ENCODE measurements at places on chromosomes 2 and 18.
A peak's percentile ranks its signal among the peaks of the same experiment; 100 is the strongest.

GRCh38 chr18:79797518-79798345 is at the start of gene KCNG2:
Gene KCNG2 (plus strand): TSS chr18:79797938. CDS start chr18:79863668, 65,730 bp downstream.
- DNase-seq, result no peak

GRCh38 chr2:108288534-108289106 is at the start of gene SULT1C2:
Gene SULT1C2 (plus strand): TSS chr2:108288895. CDS start chr2:108293668, 4,773 bp downstream.
- DNase-seq, result peak; percentile 24

DNA sequence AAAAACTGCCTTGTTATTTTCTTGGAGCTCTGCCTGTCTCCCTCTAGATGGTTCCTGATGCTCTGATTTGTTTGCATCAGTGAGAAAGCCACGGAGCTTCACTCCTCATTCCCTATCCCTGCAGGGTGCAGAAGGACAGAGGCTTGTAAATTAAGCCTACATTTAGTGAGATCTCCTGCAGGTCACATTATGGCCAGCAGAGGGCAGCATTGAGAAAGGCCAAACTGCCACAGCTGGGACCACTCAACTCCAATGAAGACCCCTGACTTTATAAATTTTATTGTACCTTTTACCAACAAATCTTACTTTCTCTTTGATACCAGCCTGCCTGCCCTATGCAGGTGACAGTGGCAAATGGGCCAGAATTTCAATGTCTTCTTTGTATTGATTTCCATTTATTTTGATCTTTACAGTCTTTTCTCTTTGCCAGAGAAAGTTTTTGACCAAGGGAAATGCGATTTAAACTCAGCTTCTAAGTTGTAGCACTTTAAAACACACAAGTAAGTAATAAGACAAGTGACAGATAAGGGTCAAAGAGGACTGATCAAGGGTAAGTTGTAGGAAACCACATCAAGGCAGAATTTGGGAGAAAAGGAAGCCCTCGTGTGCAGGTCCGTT is 1029.1 kb upstream of the KLHL29 start:
- DNase-seq, result no peak

- no peak for DNase-seq
Observed at GRCh38 chr2:190844700-190845401, 35.8 kb upstream of the GLS start.

GRCh38 chr2:128323555-128323931 is 4.9 kb upstream of the HS6ST1 start:
- no peak for DNase-seq

DNA sequence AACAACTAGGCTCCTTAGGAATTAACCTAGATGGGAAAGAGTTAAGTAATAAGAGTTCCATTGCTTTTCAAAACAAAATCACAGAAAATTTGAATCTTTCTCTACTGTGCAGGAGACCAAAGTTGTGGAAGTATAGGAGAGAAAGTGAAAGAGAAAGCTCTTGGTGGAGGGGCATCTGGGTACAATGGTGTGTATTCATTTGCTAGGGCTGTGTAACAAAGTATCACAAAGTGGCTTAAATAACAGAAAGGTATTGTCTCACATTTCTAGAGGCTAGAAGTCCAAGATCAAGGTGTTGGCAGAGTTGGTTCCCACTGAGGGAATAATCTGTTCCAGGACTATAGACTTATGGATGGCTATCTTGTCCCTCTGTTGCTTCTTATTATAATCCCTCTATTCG is 50.5 kb upstream of the GORASP2 start:
- no peak for DNase-seq

DNA sequence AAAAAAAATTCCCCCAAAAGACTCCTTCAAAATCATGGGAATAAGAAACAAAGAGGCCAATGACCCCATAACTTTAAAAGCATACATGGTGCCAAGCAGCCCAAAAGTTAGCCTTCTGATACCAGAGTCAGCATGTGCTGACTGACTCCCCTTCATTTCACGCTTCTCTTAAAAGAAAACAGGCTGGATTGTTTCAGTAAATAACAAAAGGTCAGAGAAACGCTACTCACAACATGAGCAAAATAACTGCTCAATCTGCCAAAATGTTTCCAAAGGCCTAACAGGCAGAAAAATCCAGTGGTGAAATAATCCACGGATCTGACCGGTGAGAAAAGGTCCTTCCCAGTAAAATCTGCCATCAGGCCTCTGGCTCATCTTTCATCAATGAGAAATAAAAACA is 71.6 kb downstream of the BCL2 start:
- no peak for DNase-seq

DNA sequence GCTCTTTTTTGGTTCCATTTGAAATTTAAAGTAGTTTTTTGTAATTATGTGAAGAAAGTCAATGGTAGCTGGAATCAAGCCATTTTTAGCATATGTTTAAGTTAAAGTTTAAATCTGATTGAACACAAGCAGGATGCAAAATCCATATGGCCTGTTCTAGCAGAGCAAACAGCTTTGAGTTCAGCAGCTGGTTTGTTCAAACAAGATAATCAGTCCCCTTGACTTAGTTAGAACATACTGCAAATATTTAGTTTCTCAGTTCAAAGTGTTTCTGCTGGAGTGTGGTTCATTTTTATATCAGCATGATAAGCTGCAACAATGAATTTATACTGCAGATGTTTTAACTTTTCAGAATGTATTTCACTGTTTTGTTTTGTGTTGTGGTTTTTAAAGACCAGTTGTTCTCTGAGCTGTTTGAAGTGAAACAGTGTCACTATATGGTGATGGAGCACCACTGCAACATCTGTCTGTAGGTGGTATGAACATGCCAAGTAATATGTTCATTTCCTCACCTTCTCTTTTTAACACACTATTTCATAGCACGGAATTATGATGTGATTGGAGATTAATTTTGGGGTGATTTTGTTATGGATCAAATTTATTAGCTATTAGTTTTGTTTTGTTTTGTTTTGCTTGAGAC is 125.3 kb downstream of the COL4A4 start:
- DNase-seq, result no peak

DNA sequence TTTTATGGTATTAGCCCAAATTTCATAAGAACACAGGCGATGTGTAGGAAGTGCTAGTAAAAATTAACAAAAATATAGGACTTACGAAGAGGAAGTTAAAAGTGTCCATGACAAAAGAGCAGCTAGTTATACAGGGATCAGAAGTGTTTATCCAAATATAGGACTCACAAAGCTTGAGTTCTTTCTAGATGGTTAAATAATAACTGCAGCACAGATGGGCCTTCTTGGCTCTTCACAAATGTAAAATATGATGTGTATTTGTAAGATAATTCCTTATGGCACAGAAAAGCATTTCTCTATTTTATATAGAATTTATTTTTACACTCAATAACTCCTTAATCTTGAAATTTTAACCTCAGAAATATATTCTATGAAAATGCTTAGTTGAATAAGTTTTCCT is 100.9 kb upstream of the SPHKAP start:
- no peak for DNase-seq

All from NCI-H2029 (cell line).